Stimulated activated CD4-positive, alpha-beta T cell treated with anti-CD3 and anti-CD28 coated beads, Interleukin-15, amount 100 ng/mL, for 1 hour (primary cell): ENCODE measurements at places on chromosomes 1 and 21.

GRCh38 chr1:229661022-229661877 is 35.2 kb downstream of the URB2 start:
- peak; percentile 45 for DNase-seq

- DNase-seq: no peak
These were observed 23.0 kb downstream of the SLAMF1 start for GRCh38 chr1:160623862-160624261.

GRCh38 chr1:93848350-93848883 is 30.6 kb downstream of the DNTTIP2 start:
- no peak for DNase-seq

- DNase-seq: no peak
These were observed 4.2 kb upstream of the NENF start for GRCh38 chr1:212428496-212428895.

GRCh38 chr1:191261111-191261510 is 783.4 kb upstream of the BRINP3 start:
- DNase-seq: no peak

GRCh38 chr21:44773291-44773932 is 28.2 kb downstream of the UBE2G2 start:
- no peak for DNase-seq

- no peak for DNase-seq
These were observed 2.0 kb downstream of the SLC1A7 start for GRCh38 chr1:53140451-53140850.

DNA sequence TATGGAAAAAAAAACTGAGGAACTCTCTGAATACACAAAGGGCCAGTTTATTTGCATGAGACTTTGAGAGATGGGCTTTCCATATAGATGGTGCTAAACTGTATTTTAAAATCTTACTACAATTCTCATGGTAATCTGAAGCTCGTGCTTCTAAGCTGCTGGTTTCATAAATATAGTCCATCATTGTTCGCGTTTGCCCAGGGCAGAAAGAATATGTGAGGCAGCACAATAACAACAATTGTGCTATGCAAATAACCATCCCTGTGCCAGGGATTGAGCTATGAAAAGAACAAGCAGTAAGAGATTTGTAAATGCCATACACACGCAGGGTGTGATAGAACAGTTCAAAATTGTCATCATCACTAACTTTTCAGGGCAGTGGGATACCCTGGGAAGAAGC is 4.9 kb upstream of the EPS15 start:
- no peak for DNase-seq

DNA sequence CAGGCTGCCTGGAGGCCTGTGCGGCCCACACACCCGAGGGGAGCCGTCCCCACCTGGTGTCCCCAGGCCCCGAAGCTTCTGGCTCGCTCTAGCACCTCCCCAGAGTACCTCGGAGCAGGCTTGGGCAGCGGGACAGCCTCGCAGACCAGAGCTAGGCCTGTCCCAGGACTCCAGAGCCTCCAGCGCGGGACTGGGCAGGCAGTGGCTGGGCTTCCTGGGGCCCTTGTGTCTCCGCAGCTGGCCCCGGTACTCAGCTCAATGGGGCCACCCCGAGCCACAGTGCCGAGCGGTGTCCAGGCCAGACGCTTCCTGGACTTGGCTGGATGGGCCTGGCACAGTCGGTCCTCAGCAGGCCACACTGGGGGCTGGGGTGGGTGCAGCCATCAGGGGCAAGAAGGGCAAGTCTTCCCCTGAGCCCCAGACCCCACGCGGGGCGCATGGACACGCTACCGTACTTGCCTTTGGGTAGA is 4.9 kb downstream of the SCNN1D start:
- no peak for DNase-seq

DNA sequence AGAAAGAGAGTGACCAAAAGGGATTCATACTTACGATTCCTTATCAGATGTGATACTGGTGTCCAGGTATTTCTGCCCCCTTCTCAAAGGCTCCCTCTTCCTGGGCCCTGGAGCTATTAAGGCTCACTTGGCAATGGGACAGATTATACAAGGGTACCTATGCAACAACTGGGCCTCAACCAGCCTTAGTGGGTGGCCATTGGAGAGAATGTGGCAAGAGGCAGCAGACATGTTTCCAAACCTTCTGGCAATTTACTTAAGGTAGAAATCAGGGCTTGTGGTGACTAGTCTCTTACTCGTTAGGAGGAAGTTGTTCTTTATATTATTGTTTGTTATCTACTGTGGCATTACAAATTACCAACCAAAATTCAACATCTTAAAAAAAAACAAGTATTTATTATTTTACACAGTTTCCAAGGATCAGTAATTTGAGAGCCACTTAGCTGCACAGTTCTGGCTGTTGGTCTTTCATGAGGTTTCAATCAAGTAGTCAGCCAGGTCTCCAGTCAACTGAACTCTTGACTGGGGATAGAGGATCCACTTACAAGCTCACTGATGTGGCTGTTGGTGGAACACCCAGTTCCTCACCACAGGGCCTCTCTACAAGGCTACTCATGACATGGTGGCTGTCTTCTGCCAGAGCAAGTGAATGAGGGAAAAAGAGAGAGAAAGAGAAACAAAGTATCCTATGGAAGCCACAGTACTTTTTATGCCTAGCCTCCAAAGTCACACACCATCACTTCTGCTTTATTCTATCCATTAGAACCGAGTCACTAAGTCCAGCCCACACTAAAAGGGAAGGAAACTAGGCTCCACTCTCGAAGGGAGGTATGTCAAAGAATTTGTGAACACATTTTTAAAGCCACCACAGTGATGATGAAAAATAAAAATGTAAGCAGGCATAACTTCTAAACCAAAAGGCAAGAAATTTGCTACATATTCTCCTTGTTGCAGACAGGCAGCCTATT is 10.7 kb downstream of the ZNF648 start:
- DNase-seq: no peak

GRCh38 chr1:12230549-12231275 is 882 bp downstream of the VPS13D start:
- no peak for DNase-seq

- DNase-seq: no peak
These were observed 269.6 kb upstream of the PLXNA2 start for GRCh38 chr1:208513799-208514198.

GRCh38 chr1:231527586-231528171 is 790 bp upstream of the TSNAX start:
- DNase-seq: no peak

GRCh38 chr1:2927393-2928360 is 93.6 kb upstream of the ACTRT2 start:
- DNase-seq: no peak

DNA sequence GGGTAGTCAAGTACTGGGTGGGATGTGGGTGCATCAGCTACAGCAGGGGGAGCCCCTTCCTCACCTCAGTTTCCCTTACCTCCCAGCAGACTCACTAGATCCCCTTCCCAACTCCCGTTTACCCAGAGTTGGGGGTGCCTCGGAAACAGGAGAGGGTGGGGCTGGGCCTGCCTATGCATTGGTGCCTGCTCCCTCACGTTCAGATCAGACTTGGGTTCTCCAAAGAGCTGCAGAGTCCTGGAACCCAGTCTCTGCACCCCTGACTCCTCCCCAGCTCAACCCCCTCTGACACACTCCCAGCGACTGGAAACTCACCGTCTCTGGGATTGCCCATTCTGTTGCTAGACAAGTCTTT is 6.0 kb downstream of the FOXO6 start:
- DNase-seq: no peak

GRCh38 chr1:204506201-204506968 is 9.8 kb upstream of the MDM4 start:
- no peak for DNase-seq

DNA sequence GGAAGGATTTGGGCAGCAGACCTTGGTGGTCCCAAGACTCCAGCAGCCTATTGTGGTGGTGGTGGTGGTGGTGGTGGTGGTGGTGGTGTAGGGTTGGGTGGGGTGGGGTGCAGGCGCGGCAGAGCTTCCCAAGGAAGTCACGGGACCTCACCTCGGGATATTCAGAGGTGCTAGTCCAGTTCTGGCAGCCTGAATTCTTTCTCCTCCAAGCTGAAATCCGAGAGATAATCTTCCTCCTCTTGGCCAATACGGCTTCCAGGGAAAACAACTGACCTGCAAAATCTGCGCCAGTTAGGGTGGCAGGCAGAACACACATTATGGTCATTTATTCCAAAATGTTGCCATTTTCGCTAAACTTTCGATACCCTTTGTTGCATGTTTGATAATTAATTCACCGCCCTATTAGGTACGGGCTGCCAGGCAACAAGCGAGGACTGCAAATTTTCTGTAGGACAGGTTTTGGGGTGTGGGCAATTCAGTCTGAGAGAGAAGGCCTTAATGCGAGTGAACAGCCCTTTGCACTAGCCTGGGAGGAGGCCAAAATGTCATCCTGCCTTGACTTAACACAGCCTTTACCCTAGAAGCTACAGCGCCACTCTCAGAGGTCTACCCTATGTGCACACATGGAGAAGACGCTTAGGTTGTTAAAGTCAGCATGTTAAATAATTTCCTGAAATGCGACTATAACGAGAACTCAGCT is 33.2 kb upstream of the BSDC1 start:
- DNase-seq: no peak

DNA sequence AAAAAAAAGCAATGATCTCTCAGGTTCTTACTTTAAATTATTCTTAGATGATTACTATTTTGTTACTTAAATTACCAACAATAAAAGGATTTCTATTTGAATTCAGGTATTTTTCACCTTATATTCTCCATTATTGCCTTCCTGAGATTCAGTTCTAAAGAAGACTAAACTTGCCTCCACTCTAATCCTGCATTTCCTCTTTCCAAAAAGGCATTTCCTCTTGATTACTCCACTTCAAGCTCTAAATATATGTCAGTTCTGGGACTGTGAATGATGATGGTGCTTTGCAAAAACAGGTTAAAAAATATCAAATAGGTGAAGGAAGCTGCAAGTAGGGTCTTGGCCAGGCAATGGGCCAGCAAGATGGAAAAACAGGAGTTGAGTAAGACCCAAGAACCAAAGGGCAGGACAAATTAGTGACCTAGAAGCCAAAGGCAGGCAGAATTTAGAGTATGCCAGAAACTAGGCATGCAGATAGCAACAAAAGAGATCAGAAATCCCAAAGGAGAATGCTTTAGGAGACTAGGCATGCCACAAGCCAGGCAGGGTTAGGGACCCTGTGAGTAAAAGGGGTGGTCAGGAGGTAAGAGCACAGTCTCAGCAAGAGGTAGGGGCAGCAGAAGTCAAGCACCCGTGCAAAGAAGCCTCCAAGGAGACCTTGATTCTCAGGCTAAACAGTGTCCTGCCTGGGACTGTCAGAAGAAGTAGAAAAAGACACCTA is 11.3 kb upstream of the DIPK1A start:
- no peak for DNase-seq

DNA sequence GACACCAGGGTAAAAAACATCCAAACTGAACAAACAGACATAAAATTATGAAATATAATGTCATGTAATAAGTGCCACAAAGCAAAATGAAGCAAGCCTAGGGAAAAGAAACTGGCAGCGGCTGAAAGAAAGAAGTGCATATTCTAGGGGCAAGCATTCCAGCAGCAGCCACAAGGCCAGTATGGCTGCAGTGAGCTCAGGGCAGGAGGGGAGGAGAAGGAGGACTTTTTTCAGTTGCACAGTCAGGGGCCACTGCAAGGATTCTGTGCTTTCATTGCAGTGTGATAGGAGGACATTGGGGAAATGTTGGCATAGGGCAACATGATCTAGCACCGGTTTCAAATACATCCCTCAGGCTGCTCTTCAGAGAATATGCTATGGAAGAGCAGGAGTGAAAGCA is 263.8 kb downstream of the NEGR1 start:
- no peak for DNase-seq

GRCh38 chr1:4003846-4004505 is 103.9 kb upstream of the C1orf174 start:
- no peak for DNase-seq

DNA sequence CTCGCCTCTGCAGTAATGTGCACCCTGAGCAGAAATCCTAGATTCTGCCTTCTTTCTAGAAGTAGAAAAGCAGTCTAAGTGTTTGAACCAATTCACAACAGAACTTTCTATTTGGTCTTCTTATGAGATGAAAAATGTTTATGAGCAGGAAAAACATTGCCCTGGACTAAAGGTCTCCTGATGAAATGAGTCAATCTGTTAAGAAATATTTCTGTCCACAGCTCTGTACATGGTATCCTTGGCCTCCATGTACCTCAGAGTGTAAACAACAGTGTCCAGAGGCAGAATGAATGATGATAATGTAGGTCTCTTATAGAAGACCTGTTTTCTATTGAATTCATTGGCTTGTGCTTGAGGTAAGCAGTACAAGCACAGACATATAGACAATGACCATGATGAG is 6.2 kb upstream of the APCS start:
- DNase-seq: no peak

DNA sequence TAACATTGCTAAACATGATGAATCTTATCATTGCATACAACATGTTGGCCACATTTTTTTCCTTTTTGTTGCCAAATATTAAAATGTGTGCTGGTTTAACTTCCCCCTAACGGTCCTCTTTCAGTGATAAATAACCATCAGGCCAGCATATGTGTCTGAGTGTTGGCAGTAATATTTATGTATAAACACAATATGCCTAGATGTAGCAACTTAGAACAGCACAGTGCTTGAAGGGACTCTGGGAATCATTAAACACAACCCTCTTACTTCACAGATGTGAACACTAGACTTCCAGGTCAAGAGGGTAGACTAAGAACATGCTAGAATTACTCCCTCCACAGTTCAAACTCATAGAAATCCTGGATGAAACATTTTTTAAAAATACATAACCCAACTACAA is 581.8 kb downstream of the PLPP3 start:
- DNase-seq: no peak

DNA sequence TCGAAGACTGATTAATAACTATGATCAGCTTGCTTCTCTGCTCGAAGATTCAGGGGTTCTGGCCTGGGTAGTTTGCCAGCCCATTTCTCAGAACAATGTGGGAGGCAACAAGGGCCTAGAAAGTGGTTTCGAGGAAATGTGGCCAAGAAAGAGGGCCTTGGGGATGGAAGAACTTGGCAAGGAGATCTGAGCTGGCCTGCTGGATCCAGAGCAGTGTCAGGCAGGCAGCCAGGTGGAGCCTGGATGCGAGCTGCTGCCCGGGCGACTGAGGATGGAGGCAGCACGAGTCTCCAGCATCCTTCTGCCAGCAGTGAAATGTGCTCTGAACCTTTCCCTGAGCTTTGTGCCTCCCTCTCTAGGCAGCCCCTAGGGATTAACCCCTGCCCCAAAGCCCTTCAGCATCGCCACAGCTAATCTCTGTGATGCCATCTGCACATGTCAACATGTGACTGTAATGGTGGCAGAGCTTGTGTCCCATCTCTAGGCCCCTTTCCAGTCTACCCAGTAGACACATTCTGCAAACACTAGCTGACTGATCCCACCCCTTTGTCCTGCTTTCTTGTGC is 61.0 kb upstream of the NEK2 start:
- DNase-seq: no peak

DNA sequence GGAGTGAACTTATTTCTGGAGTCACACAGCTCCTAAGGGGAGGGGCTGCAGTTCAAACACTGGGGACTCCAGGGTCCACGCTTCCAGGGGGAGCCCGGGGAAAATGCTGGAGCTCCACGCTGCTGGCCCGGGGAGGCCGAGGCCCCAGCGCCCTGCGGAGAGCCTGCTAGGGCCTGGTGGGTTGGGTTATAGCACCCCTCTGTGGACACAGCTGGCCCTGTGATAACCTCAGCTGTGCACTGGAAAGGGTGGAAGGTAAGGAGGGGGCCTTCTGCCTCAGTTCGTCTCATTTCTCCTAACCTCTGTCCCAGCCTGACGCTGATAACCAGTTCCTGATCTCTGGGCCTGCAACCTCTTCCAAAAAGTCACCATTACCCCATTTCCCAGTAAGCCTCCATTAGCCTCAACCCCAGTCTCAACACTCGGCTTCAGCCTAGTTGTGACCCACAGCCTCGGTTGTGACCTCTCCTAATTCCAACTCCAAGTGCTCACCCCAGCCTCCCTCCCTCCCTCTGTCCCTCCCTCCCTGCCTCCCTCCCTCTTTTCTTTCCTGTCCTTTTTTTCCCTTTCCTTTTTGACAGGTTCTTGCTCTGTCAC is 7.1 kb downstream of the NBL1 start:
- DNase-seq: no peak
